Stomach (tissue), 19 donors: ENCODE measurements at places on chromosomes 2 and 18.
A peak's percentile ranks its signal among the peaks of the same experiment; 100 is the strongest.

DNA sequence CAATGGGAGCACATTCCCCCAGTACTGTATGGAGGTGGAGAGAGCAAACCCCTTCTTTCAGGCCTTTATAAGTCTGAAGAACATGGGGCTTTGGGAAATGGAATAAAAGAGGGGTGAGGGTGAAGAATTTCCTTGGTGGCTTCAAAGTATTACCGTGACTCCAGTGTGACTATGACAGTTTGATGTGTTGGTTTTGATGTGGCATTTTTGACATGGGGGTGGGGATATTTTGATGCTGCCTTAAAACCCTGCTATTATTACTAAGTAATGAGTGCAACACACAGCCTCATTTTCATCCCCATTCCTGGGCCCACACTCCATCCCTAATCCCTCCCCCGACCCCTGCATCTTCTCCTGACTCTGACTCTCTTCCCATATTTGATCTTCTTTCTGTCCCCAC lies 23.6 kb downstream of the QPCT start:
- DNase-seq: no peak

GRCh38 chr18:596288-596881 lies 403 bp upstream of the CLUL1 start:
- peak; percentile 92 for DNase-seq

DNA sequence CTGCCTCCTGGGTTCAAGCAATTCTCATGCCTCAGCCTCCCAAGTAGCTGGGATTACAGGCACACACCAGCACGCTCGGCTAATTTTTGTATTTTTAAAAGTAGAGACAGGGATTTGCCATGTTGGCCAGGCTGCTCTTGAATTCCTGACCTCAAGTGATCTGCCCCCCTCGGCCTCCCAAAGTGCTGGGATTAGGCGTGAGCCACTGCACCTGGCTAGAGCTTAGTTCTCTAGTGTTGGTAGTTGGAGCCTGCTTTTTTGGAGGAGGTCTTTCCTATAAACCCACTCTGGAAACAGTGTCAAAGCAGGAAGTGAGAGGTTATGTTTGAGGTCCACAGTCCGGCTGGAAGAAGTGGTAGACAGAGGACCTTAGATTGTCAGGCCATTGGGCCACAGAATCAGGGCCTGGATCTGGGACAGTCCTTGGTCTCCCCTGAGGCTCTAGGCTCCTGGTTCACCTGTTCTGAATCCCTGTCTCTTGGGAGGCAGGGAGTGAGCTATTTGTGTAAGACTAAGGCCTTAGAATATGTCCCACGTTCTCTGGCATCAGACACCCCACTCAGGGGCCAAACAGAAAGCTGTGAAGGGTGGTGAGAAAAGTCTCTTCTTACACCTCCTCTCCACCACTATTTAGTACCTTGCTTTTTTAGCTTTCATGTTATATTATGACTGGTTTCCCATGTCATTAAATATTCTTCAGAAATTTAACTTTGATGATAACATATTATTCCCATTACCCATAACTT lies 34.5 kb downstream of the PCBP1 start:
- no peak for DNase-seq

DNA sequence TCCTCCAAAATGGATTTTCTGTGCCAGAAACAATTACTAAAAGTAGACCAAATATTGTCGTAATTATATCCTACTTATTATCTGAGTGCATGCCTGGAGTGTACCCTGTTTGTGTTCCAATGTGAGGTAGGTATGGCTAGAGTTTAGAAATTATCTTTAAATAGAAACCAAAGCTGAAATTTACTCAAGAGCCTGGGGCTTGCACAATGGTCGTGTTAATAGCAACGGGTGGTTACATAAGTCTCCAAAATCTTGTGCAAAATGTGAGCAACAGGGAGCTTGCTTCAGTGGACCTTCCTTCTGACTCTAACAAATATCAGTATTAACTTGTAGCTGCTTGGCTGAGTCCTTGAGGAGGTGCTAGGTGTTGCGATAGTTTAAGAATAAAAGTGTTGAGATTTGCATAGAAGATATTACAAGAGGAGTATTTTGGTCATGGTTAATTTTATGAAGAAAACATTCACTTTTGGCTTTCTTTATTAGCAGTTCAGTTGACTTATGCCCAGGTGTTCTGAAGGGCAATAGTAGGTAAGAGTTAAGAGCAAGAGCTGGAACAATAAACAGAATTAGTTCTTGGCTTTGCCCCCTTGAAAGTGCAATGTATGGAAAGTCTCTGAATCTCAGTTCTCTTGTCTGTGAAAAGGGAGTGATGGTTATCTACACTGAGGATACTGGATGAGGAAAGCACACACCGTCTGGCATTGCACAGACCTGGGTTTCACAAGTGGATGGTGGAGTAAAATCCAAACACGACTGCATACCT lies 4.6 kb downstream of the CXCR4 start:
- no peak for DNase-seq

- peak; percentile 51 for DNase-seq
Measured at GRCh38 chr2:120765678-120766469, 30.2 kb downstream of the GLI2 start.

- DNase-seq: peak; percentile 30
Measured at GRCh38 chr18:7157760-7158159, 40.2 kb upstream of the LAMA1 start.

- DNase-seq: no peak
Measured at GRCh38 chr2:31535768-31536167, 45.0 kb downstream of the SRD5A2 start.

- no peak for DNase-seq
Measured at GRCh38 chr2:10149635-10150034, 27.1 kb downstream of the RRM2 start.

DNA sequence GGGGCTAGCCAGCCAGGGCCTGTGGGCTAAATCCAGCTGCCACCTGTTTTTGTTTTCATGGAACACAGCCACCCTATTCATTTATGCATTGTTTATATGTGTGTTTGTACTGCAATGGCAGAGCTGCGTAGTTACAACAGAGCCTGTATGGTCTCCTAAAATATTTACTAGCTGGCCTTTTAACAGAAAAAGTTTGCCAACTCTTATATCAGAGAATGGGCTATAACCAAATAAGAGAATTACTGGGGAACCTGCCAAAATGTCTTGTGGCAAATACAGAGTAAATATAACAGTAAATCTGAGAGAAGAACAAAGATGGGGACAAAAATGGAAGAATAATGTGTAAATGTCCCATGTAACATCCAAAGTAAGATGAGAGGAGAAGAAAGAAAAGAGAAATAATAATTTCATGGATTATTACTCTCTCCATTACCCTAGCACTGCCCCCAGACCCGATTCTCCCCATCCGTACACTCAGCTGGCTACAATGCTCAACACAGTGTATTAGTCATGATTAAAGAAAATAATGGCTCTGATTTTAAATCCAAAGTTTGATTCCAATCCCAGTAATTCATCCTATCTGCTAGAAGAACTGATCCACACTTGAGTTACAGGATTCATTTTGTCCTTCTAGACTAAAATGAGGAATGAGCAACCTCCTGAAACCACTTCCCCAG lies 249.3 kb downstream of the LRATD1 start:
- DNase-seq: no peak

DNA sequence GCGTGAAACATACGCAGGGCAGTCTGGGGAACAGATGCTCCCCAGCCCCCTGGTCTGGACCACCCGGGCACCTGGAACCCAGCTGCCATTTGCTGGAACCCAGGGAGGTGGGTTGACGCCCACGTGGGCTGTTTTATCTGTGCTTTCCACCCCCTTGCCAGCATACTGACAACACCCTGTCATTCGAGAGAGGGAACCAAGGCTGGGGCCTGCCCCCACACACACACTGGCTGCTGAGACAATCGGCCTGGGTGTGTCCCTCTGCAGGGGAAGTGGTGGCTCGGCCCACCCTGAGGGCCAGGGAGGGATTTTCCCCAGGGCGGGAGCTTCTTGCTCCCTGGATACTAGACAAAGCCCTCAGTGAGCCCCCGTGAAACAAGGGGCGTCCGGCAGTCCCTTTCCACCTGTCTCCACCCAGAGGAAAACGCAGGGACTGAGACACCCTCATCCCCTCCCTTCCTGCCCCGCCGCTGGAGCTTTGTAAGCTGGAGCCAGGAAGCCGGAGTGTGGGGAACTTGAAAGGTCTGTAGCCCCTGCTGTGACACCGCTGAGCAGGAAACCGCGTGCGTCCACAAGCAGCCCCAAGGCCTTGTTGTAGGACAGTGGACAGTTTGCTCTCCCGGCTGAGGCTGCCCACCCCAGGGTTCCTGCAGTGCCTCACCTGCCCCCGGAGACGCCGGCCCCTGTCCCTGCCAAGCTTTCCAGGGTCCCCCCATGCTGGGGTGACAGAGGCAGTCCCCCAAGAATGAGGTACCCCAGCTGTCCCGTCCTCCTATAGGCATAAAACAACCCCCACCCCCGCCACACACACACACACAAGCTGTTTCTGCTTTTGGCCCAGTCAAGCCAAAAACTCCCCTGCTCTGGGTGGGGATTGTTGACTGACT lies 14.1 kb upstream of the KLF11 start:
- no peak for DNase-seq

- DNase-seq: no peak
Measured at GRCh38 chr2:172430678-172431077, 3.3 kb downstream of the ITGA6 start.

GRCh38 chr2:95310216-95310615 lies 13.1 kb downstream of the KCNIP3 start:
- no peak for DNase-seq

GRCh38 chr2:47508641-47509040 lies 105.7 kb downstream of the MSH2 start:
- no peak for DNase-seq

DNA sequence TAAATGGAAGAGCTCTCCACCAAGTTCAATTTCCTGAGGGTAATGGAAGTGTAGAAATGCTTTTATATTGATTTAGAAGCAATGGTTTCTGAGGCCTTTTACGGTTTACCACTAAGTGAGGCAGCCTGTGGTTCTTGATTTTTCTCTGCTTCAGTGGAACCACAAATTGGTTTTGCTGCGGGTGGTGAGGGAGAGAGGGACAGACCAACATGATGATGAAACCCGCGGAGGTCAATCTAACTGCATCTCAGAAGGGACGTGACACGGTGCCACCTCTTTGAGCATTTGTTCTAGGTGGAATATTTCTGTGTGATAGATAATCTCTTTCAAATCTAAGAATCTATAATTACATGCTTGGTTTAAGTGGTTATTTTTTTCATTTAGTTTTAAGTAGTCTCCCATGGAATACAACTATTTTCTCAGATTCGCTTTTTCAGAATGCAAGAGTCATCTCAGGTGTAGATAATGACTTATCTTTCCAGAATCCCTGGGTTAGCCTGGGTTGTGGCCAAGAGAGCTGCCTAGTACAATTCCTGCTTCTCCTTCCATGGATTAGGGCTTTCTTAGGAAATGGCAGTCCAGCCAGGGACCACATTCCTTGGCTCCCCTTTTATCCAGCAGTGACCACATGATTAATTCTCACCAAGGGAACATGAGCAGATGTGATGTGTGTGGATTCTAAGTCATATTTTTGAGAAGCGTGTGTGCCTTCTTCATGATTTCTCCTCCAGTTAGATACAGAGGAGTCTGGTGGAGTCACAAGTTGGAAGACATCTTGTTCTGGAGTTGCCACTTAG lies 52.5 kb downstream of the KCNE4 start:
- no peak for DNase-seq

- no peak for DNase-seq
Measured at GRCh38 chr18:12155996-12156395, 62.4 kb downstream of the ANKRD62 start.

GRCh38 chr2:132522901-132523300 lies 106.3 kb downstream of the GPR39 start:
- no peak for DNase-seq

- no peak for DNase-seq
Measured at GRCh38 chr2:232228971-232229894, 149.3 kb upstream of the ALPP start.

DNA sequence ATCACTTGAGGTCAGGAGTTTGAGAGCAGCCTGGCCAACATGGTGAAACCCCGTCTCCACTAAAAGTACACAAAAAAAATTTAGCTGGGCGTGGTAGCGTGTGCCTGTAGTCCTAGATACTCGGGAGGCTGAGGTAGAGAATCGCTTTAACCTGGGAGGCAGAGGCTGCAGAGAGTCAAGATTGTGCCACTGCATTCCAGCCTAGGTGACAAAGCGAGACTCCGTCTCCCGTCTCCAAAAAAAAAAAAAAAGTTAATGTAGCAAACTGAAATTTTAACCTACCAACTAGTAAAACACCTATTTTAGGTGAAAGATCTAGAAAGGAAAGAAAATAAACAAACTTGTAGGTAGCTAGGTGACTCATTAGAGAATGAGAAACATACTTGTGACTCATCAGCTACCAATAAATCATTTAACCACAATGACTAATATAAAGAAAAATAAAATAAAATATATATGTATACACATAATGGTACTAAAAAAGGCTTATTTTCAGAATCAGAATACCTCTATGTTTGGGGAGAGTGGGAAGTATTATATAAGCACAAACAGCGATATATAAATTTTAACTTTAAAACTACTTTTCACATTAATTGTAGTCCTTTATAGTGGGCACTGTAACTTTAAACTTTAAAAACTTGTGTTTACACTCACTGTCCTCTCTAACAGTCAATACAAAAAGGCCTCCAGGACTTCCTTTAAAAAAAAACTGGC lies 36.6 kb downstream of the DARS1 start:
- DNase-seq: peak; percentile 16

DNA sequence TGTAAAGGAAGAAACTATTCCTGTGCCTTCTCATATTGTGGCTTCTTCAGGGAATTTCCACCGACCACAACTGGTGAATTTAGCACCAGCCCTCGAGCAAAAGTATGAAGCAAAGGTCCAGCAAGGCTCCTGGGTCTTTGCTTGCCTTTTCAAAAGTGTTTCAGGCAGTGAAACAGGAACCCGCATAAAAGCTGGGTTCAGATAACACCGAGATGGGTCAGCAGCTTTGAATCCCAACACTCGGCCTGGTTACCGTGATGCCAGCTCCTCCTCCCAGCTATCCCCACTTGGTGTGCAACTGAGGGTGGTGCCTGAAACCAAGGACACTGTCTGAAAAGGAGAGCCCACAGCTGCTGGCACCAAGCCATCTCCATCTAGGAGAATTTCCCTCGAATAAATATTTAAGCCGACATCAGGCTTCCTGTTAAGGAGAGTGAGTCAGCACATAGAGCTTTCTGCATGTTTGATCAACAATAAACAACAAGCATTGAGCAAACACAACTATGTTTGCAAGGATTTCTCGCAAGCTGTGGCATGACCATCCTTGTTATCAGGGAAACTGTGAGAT lies 69.5 kb downstream of the ANTXR1 start:
- peak; percentile 72 for DNase-seq

- DNase-seq: no peak
Measured at GRCh38 chr2:24123922-24124580, 782 bp downstream of the FAM228B start.

DNA sequence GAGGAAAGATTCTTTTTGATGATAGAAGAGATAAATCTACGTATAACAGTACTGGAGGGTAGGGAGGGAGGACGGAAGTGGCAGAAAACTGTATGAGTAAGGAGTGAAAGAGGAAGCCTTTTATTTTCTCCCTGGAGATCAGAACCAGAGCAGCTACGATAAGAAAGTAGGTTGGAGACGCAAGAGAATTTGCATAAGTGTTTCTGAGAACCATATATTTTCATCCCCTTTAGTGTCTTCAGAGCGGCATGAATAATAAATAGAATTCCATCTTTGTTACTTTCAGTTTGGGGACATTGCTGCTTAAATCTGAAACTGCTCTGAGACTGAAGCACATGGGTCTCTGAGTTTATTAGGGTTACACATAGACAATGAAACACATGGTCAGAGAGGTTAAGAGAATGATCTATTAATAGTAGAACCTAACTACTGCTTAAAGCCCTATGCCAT lies 230.2 kb upstream of the TNP1 start:
- no peak for DNase-seq

- peak; percentile 57 for DNase-seq
Measured at GRCh38 chr2:105437708-105438103, 38.9 kb upstream of the FHL2 start.
